ENCODE measurements at places on chromosomes 11 and 22.

GRCh38 chr11:92297567-92298553 lies 73.2 kb downstream of the FAT3 start:
- no peak for DNase-seq

- DNase-seq: no peak
Measured at GRCh38 chr11:26025676-26026075, 306.3 kb upstream of the ANO3 start.

DNA sequence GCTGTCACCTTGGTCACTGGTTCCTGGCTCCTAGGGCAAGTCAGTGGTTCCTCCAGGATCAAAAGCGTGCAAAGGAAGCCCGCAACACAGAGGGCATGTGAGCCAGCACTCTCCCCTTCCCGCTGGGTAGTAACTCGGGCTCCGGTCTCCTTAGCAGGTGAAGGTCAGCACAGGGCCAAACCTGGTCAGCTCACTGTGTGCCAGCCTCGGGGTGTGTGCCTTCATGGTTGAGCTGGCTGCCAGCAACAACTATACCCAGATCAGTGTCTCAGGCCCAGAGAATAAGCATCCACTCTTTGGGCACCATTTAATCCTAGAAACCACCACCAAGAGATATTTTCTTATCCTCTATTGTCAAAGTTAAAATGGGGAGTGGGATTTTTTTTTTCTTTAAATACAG lies 16.1 kb upstream of the CCDC86 start:
- DNase-seq: no peak

DNA sequence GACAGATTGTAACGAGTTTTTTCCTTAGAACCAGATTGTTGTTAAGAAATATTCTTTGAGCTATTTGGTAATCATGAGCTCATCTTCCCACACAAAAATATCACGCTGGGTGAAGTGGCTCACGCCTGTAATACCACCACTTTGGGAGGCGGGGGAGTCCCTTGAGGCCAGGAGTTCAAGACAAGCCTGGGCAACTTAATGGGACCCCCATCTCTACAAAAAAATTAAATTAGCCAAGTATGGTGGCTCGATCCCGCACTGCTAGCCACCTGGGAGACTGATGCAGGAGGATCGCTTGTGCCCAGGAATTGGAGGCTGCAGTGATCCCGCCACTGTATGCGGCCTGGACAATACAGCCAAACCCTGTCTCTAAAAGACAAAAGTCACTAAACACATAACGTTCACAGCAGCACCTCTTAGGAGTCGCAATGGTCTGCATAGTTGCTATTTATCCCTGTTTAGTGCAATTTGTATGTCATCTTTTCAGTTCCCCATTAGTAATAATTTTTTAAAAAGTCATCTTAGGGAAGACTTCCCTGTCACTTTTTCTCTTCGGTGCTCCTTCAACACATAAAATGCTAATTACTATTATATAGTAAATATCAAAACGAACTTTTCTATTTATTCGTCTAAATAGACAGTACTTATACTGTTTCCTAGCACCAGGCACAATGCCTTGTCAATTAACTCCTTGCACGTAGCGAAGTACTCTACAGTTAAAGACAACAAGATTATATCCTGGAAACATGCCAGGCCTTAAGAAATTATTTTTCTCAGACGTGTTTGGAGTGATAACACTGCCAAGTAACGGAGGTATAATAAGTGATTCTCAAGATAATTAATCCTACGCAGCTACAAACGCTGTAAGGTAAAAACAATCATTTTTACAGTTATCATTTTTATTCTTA lies 1.1 kb downstream of the ST13 start:
- no peak for DNase-seq

- no peak for DNase-seq
Measured at GRCh38 chr11:9176550-9176949, 85.2 kb upstream of the SCUBE2 start.

DNA sequence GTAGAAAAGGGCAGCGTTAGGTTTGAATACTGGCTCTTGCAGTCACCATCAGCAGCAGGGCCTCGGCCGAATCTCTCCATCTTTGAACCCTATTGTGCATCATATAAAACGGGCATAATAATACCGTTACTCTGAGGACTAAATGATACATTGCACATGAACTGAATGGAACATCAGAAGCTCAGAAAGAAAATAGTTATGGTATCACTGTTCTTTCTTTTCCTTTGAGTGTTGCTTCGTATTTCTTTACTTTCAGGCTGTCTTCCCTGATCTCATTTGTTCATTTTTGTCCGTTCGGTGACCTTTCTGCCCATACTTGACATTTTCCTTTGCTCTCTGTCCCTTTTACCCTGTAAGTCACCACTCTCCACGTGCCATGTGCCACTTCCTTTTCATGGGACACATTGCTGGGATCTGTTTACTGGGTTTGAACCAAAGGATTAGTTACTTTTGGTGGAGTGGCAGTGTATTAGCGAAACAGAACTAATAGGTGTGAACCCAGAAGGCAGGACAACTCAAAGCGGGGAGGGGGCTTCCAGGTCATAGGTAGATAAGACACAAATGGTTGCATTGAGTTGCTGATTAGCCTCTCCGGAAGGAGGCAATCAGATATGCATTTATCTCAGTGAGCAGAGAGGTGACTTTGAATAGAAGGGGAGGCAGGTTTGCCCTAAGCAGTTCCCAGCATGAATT lies 717 bp upstream of the ZNF202 start:
- no peak for DNase-seq

DNA sequence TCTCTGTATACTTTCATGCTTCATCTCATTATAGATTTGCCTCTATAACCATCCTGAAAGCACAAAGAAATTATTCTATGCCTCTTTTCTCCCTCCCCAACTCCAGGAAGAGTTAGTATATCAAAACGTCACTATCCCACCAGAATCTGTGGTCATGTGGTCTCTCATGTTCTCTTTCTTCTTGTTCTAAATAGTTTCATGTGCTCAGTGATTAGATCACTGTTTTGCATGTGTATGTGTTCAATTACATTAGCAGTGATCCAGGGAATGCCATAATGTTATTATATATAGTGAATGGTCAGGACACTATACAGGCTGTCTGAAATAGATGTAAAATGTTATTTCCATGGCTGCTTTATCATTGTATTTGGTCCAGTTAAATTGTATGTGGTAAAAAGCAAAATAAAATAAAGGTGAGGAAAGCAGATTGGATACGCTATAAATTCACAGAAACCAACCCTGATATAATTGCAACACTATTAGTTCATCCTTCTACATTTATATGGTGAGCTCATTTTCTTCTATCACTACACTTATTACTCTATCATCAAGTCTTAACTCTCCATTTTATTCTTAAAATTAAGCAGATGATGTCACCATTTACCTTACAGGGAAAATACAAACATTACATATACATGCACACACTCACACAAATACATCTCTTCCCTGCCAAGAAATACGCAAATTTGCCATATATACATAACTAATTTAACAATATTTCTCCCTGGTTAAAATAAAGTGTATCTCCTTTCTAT lies 26.9 kb upstream of the ANO5 start:
- no peak for DNase-seq

DNA sequence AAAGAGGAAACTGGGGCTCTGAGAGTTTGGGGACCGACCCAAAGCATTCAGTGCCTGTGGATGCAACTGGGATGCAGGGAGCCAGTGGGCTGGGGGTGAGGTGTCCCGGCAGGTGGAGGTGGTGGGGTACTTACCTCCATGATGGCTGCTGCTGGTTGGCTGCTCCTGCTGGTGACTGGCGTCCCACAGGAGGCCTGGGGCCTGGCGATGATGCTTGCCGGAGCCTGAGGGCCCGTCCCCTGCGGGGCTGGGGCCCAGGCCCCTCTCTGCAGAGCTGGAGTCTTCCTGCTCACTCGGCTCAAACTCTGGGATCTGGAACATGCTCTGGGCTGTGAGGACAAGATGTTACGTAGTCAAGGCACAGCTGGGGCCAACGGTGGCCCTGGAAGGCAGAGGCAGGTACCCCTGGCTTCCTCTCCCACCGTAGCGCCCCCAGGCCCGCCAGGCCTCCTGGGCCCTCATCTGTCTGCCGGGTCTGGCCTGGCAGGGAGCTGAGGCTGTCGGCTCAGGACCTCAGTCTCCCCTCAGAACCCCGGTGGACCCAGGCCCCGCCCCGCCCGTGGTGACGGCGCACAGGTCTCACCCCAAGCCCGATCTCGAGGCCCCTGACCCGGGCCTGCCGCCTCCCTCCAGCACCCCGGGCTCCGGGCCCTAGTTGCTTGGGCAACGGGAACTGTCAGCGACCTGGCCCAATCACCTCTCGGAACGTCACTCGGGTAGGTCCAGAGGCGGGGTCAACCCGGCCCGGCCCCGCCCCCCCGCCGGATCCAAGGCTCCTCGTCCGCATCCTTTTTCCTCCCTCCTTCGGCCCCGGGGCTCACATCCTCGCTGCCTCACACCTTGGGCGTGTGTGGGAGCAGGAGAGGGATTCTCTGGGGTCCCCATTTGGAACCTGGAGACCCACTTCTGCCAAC lies at the start of gene BAD:
Gene BAD, minus strand, starts transcription at position 618 of the 914 bp plus-strand sequence. Its CDS starts 297 bp downstream, at position 321.
- DNase-seq: peak; percentile 87

DNA sequence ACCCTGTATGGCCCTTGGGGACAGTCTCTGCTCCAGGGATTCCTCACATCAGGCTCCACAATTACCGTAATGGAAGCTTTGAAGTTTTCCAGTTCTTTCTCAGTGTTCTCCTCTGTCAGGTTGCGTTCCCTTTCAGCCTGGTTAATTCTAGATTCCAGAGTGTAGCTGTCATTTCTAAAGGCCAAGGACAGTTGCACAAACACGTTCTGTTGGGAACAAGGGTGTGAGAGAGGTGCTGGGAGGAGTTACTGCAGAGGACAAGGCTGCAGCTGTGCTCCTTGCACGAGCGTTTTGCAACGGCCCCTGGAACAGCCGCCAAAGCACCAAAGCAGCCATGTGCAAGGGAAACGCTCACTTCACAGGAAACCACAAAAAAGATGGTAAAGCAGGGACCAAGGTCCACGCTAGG lies 35.9 kb upstream of the LYVE1 start:
- DNase-seq: no peak

- peak; percentile 72 for DNase-seq
Measured at GRCh38 chr22:36331912-36332622, 55.7 kb downstream of the MYH9 start.

GRCh38 chr11:65852508-65853245 lies 5.3 kb downstream of the CFL1 start:
- DNase-seq: no peak

DNA sequence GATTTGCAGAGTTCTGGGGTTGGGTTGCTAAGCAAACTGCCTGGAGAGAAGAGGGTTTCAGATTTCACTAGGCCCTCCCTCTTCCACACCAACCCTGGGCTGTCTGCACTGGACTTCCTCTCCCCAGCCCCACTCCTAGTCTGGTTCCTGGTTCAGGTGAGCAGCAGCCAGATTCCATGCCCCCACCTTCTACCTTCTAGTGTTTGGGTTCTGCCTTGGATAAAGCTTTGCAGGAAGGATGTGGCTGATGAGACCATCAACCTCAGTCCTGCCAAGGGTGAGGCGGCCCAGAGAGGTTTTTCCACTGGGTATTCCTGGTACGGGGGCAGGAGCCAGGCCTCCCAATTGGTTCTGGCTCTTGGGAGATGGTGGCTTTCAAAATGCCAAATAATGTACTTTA lies 68.3 kb downstream of the BCR start:
- no peak for DNase-seq
